ENCODE measurements at places on chromosomes 1 and 21.

GRCh38 chr1:4395158-4395557 lies 259.3 kb upstream of the AJAP1 start:
- peaks cover 37% of the 10 kb centered on the region for H3K27me3 ChIP-seq
- no peaks in the 10 kb centered on the region for H3K4me1 ChIP-seq
- no peak for DNase-seq
- no peak overlapping the region for H3K4me3 ChIP-seq

- H3K4me3 ChIP-seq, result no peak overlapping the region
- peaks cover 2% of the 10 kb centered on the region for H3K36me3 ChIP-seq
- H3K4me1 ChIP-seq, result no peaks in the 10 kb centered on the region
- H3K27me3 ChIP-seq, result peaks cover 36% of the 10 kb centered on the region
- H3K27ac ChIP-seq, result no peak overlapping the region
- DNase-seq, result no peak
Observed at GRCh38 chr1:170698301-170699275, 34.7 kb downstream of the PRRX1 start.

GRCh38 chr1:51877434-51878307 lies 856 bp downstream of the NRDC start:
- H3K27me3 ChIP-seq, result peaks cover 10% of the 10 kb centered on the region
- no peaks in the 10 kb centered on the region for H3K36me3 ChIP-seq
- peaks cover 14% of the 10 kb centered on the region for H3K4me1 ChIP-seq
- no peak overlapping the region for H3K27ac ChIP-seq

- no peak overlapping the region for H3K27ac ChIP-seq
- H3K4me1 ChIP-seq, result peaks cover 5% of the 10 kb centered on the region
- H3K36me3 ChIP-seq, result no peaks in the 10 kb centered on the region
Observed at GRCh38 chr1:150022357-150022756, 11.8 kb upstream of the OTUD7B start.

- H3K27ac ChIP-seq, result no peak overlapping the region
- DNase-seq, result no peak
- H3K27me3 ChIP-seq, result peaks cover 3% of the 10 kb centered on the region
Observed at GRCh38 chr1:88658419-88658818, 25.7 kb upstream of the PKN2 start.

GRCh38 chr21:34790341-34790740 lies 121.5 kb downstream of the CLIC6 start:
- no peaks in the 10 kb centered on the region for H3K27me3 ChIP-seq
- no peak overlapping the region for H3K4me3 ChIP-seq
- peaks cover 7% of the 10 kb centered on the region for H3K36me3 ChIP-seq
- no peak for DNase-seq
- H3K27ac ChIP-seq, result no peak overlapping the region

Measured in T-helper 17 cell (primary cell).